ENCODE measurements at places on chromosomes 11 and 22.

DNA sequence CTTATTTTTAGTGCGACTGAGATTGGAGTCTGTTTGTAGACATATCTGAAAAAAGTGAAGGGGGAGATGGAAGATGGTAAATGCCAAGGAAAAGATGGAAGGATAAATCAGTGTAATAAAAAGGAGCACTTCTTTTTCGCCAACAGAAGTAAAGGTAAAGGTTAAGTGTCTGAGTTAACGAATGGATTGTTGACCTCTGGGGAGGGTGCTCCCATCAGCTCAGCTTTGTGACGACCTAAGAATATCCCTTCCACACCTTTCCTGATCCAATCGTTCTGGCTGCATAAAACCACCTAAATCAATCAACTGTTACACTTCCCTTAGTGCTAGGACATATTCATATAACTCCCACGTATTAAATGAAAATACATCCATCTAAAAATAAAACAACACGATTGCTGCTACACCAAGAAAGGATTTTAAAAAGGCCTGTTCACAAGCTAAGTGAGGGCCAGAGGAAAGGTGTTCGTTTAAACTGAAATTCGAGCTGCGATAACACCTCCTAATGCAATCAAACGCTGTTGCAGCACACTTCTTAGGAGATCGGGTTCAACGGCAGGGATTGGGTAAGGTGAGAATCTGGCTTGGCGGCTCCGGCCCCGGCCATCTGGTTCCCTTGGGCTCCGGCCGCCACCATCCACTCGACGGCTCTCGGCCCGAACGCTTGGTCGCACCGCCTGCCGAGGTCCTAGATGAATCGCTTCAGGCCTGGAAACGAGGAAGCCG is 658 bp downstream of the C11orf71 start:
- no peaks in the 10 kb centered on the region for H3K4me1 ChIP-seq
- peaks cover 20% of the 10 kb centered on the region for H3K36me3 ChIP-seq
- DNase-seq, result no peak
- no peaks in the 10 kb centered on the region for H3K27me3 ChIP-seq
- H3K27ac ChIP-seq, result peak overlapping the region; percentile 99
- H3K4me3 ChIP-seq, result peak overlapping the region; percentile 90

DNA sequence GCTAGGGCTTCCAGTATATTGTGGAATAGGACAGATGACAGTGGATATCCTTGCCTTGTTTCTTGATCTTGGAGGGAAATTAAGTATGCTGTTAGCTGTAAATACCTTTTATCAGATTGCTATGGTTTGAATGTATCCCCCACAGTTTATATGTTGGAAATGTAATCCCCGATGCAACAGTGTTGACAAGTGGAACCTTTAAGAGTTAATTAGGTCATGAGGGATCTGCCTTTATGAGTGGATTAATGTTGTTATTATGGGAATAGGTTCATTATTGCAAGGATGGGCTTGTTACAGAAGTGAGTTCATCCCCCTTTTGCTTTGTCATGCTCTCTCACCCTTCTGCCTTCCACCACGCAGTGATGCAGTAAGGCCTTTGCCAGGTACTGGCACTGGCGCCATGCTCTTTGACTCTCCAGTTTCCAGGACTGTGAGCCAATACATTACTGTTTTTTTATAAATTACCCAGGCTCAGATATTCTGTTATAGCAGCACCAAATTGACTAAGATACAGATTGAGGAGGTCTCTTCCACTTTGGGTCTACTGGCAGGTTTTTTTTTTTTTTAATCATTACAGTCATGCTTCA is 16.4 kb downstream of the CABIN1 start:
- no peaks in the 10 kb centered on the region for H3K27me3 ChIP-seq
- peaks cover 9% of the 10 kb centered on the region for H3K4me1 ChIP-seq
- no peak for DNase-seq
- H3K27ac ChIP-seq, result no peak overlapping the region
- H3K36me3 ChIP-seq, result peaks cover 6% of the 10 kb centered on the region

- H3K36me3 ChIP-seq, result peaks cover 19% of the 10 kb centered on the region
- no peak overlapping the region for H3K27ac ChIP-seq
- peaks cover 17% of the 10 kb centered on the region for H3K27me3 ChIP-seq
- H3K4me1 ChIP-seq, result peaks cover 56% of the 10 kb centered on the region
- H3K4me3 ChIP-seq, result peak overlapping the region; percentile 84
- DNase-seq, result peak; percentile 59
Measured at GRCh38 chr22:50526834-50527801, 1.7 kb upstream of the SCO2 start.

DNA sequence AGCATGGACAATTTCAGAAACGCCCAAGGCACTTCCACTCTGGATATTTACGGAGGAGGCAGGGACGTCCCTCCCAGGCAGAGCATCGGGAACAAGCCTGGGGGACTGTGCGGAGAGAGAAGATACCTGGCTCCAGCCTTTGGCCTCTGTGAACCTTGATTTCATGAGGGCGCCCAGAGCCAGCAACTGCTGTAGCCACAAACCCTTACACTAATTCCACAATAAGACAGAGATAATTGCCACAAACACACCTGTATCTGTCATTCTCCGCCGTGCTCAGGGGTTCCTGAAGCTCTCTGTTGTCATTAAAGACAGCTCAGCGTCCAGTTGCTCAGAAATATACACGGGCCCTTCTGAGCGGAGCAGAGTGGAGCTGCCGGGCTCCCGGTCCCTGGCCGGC is 1292.1 kb downstream of the TBC1D22A start:
- H3K4me1 ChIP-seq, result no peaks in the 10 kb centered on the region
- H3K36me3 ChIP-seq, result no peaks in the 10 kb centered on the region
- no peak overlapping the region for H3K4me3 ChIP-seq
- H3K27me3 ChIP-seq, result no peaks in the 10 kb centered on the region
- no peak for DNase-seq

- H3K36me3 ChIP-seq, result no peaks in the 10 kb centered on the region
- DNase-seq, result no peak
- no peak overlapping the region for H3K4me3 ChIP-seq
- H3K4me1 ChIP-seq, result no peaks in the 10 kb centered on the region
- H3K27me3 ChIP-seq, result no peaks in the 10 kb centered on the region
- no peak overlapping the region for H3K27ac ChIP-seq
Measured at GRCh38 chr11:132658696-132659095, 873.6 kb downstream of the OPCML start.

DNA sequence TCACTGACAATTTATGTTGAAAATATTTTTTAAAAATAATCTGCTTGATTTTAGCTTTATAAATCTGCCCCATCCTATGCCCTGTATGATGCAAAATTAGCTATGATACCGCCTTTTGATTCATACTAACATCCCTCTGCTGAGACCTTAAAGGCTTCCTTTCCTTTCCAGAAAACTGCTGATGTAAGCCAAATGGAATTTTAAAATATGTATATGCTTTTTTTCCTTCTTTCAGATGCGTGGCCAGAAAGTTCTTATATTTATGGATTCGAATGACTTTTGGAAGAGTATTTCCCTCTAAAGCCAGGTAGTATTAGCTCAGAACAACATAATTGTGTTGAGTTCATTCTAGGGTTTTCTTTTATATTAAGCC is 34.5 kb downstream of the SFI1 start:
- peak; percentile 23 for DNase-seq
- no peaks in the 10 kb centered on the region for H3K27me3 ChIP-seq
- H3K4me3 ChIP-seq, result no peak overlapping the region
- peak overlapping the region; percentile 47 for H3K27ac ChIP-seq
- H3K4me1 ChIP-seq, result no peaks in the 10 kb centered on the region

DNA sequence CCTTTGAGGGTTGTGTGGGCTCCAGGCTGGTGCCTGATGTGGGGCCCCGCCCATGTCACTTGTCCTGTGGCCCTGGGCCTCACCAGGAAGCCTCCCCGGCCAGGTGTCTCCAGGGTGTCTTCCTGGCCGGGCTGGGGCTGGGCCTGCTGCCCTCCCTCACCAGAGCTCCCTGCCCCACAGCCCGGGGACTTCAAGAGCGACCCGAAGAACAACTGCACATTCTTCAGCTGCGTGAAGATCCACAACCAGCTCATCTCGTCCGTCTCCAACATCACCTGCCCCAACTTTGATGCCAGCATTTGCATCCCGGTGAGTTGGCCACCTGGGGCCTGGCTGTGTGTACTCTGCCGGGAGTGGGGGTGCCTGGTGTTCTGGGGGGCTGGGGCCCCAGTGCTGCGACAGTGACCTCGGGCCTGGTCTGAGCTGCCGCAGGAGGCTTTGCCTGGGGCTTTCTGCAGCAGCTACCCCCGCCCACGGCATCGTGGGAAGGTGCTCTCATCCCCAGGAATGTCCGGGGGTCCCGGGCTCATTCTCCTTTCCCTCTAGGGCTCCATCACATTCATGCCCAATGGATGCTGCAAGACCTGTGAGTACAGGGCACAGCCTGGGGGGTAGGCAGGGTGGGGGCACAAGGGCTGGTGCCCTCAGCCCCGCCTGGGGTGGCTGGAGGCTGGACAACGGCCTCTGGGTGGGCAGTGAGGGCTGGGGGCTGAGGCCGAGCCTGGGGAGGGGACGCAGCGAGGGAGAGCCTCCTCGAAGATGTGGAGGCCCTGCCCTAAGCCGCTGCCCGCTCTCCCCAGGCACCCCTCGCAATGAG is 34.6 kb downstream of the MUC2 start:
- no peak overlapping the region for H3K4me3 ChIP-seq
- H3K36me3 ChIP-seq, result no peaks in the 10 kb centered on the region
- no peaks in the 10 kb centered on the region for H3K4me1 ChIP-seq
- peaks cover 19% of the 10 kb centered on the region for H3K27me3 ChIP-seq
- no peak for DNase-seq
- no peak overlapping the region for H3K27ac ChIP-seq

- peaks cover 3% of the 10 kb centered on the region for H3K4me1 ChIP-seq
- no peaks in the 10 kb centered on the region for H3K36me3 ChIP-seq
- no peak overlapping the region for H3K4me3 ChIP-seq
- H3K27ac ChIP-seq, result no peak overlapping the region
Measured at GRCh38 chr11:13927481-13927880, 35.0 kb upstream of the SPON1 start.

DNA sequence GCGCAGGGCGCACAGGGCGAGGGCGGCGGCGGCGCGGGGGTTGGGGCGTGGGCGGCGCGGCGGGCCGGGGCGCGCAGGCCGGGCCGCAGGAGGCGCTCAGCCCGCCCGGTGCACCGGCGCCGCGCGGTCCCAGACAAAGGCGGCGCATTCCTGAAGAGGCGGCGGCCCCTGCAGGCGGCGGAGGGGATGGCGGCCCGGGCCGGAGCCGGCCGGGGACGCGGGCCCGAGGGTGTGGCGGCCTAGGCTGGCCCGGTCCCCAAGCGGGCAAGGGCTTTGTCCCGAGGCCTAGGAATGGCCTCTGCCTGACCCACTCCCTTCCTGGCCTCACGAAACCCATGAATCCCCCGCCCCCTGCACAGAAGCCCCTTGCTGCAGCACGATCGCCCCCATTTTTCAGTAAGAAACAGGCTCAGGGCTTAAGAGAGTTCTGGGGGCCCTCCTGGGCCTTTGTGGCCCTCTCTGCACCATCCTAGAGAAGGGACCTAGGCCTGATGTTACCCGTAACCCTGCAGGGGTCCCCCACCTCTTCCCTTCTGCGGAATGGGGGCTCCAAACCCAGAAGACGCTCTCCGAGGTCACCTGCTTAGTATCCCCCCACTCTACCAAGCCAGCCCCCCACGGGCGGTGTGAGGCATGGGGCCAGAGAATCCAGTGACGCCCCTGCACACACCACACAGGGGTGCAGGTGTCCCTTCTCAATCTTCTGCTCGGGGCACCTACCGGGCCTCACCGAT is at the start of gene RTN4R:
Gene RTN4R, minus strand, starts transcription at position 40 of the 734 bp plus-strand sequence. CDS start 226 bp downstream, outside the sequence.
- H3K27me3 ChIP-seq, result no peaks in the 10 kb centered on the region
- peak within 1 kb of the TSS; percentile 50 for H3K4me3 ChIP-seq
- H3K4me1 ChIP-seq, result peaks cover 29% of the 10 kb centered on the region
- no peaks in the 10 kb centered on the region for H3K36me3 ChIP-seq
- peak; percentile 43 for DNase-seq
- no peak within 1 kb of the TSS for H3K27ac ChIP-seq

- DNase-seq, result peak; percentile 39
- no peak overlapping the region for H3K4me3 ChIP-seq
- H3K27me3 ChIP-seq, result peaks cover 16% of the 10 kb centered on the region
- no peaks in the 10 kb centered on the region for H3K36me3 ChIP-seq
- peaks cover 1% of the 10 kb centered on the region for H3K4me1 ChIP-seq
Measured at GRCh38 chr11:60970369-60970774, 1.1 kb upstream of the CD6 start.

GRCh38 chr11:68355471-68355870 is 43.1 kb downstream of the LRP5 start:
- peaks cover 53% of the 10 kb centered on the region for H3K4me1 ChIP-seq
- no peak for DNase-seq
- H3K27me3 ChIP-seq, result no peaks in the 10 kb centered on the region
- peaks cover 33% of the 10 kb centered on the region for H3K36me3 ChIP-seq
- H3K27ac ChIP-seq, result no peak overlapping the region

GRCh38 chr22:45554040-45554406 is 51.3 kb downstream of the FBLN1 start:
- H3K4me3 ChIP-seq, result no peak overlapping the region
- no peaks in the 10 kb centered on the region for H3K27me3 ChIP-seq
- peaks cover 47% of the 10 kb centered on the region for H3K4me1 ChIP-seq
- peaks cover 79% of the 10 kb centered on the region for H3K36me3 ChIP-seq
- H3K27ac ChIP-seq, result no peak overlapping the region

- no peaks in the 10 kb centered on the region for H3K36me3 ChIP-seq
Measured at GRCh38 chr11:21142007-21142406, 472.6 kb downstream of the NELL1 start.

- H3K27ac ChIP-seq, result no peak overlapping the region
- peaks cover 6% of the 10 kb centered on the region for H3K4me1 ChIP-seq
- peaks cover 6% of the 10 kb centered on the region for H3K36me3 ChIP-seq
- DNase-seq, result no peak
Measured at GRCh38 chr11:120332822-120333716, 3.1 kb upstream of the ARHGEF12 start.

DNA sequence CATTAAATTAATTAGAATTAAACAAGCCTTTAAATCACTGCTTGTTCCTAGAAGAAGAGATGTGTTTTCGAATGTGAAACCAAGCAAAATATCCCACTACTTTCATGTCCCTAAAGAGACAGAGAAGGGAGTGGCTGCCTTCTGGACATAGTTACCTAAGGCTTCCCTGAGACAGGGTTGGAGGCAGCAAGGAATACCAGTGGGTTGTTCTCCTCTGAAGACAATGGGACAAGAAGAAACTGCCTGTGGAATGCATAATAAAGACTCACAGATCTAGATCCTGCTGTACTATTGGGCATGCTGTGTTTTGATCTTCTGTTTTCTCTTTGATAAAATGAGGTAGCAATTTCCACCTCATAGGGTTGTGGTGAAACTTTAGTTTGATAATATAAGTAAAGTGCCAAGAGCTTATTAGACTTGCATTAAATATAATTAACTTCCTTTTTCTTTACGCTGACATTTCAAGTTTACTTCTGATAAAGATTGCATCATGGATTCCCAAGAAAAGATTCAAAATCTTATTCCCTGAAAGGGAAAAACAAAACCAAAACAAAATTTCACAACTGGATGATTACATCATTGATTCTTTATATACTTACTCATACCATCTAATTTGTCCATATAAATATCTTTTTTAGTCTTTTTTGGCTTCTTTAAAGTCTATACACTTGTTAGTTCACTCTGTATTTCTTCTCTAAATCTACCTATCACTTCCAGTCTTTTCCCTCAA is 621.3 kb downstream of the ETS1 start:
- no peak overlapping the region for H3K27ac ChIP-seq
- DNase-seq, result no peak
- no peaks in the 10 kb centered on the region for H3K27me3 ChIP-seq
- H3K4me3 ChIP-seq, result no peak overlapping the region
- H3K4me1 ChIP-seq, result no peaks in the 10 kb centered on the region

GRCh38 chr22:22896601-22897000 is 9.0 kb downstream of the IGLL5 start:
- no peak overlapping the region for H3K27ac ChIP-seq
- no peaks in the 10 kb centered on the region for H3K4me1 ChIP-seq
- no peaks in the 10 kb centered on the region for H3K36me3 ChIP-seq
- no peak for DNase-seq
- H3K27me3 ChIP-seq, result peaks cover 59% of the 10 kb centered on the region

Measured in mesenchymal stem cell (in vitro differentiated cells and primary cell).